Right kidney (tissue), 9 donors: ENCODE measurements at places on chromosomes 11 and 22.

DNA sequence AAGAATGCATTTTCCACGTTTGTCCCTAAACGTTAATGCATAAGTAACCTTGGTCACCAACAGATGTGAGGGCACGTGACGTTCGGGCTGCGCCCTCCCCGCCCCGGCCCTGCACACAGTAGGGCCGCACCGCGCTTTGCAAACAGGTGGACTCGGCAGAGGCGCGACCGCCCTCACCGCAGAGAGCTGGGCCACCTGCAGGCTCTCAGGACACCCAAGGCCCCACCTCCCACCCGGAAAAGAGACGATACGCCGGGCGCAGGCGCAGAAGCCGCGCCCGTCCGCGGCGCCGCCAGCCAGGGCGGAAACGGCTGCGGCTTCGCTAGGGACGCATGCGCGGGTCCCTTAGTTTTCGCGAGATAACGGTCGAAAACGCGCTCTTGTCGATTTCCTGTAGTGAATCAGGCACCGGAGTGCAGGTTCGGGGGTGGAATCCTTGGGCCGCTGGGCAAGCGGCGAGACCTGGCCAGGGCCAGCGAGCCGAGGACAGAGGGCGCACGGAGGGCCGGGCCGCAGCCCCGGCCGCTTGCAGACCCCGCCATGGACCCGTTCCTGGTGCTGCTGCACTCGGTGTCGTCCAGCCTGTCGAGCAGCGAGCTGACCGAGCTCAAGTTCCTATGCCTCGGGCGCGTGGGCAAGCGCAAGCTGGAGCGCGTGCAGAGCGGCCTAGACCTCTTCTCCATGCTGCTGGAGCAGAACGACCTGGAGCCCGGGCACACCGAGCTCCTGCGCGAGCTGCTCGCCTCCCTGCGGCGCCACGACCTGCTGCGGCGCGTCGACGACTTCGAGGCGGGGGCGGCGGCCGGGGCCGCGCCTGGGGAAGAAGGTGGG, at the start of gene FADD:
TSS of gene FADD (plus strand) at position 377 of the 831 bp plus-strand sequence. CDS start at position 541, 164 bp downstream.
- peak; percentile 95 for DNase-seq

GRCh38 chr22:33707581-33707980, 212.7 kb downstream of the LARGE1 start:
- no peak for DNase-seq

DNA sequence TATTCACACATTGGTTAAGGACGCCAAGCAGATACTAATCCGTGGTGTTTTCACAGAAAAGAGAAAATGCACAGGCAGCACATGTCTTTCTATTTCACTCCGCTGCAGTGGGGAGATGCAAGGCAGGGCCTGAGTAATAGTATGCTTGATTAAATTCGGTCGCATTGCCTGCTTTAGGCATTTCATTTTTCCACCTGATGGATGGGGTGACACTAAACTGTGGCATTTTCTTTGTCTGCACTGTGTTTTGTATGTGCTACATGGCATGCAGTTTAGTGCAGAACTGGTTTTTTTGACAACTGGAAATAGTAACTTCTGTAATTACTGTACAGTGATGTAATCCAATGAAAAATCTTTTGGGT, 94.9 kb downstream of the SLC17A6 start:
- no peak for DNase-seq

DNA sequence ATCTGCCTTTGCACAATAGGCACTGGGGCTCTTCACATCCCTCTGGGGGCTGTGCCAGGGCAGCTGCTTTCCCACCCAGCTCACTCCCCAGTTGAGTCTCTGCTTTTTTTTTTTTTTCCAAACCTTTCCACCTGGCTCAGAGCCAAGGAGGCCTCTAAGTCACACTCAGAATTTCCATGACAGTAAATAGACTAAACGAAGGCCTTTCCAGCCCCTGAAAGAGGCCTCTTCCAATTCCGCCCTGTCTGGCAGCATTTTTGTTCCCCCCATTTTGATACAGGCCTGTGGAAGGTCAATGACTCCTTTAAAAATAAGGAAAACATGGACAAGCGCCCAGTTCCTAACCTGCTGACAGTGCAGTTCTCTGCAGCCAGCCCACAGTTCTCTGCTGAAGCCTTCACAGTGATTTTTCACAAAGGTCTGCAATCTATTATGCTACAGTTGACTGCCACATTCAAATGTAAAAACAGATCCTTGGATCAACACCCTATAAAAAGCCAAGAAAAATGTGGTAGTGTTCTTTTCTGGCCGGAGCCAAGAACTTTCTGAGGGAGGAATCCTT, 107.5 kb upstream of the SESN3 start:
- peak; percentile 74 for DNase-seq

- peak; percentile 97 for DNase-seq
Measured at GRCh38 chr11:65720211-65720934, at the start of gene RNASEH2C. Gene RNASEH2C, minus strand, starts transcription at chr11:65720798. Its CDS starts 40 bp downstream, at chr11:65720758.

- no peak for DNase-seq
Measured at GRCh38 chr11:74268456-74268855, 43.0 kb downstream of the P4HA3 start.

DNA sequence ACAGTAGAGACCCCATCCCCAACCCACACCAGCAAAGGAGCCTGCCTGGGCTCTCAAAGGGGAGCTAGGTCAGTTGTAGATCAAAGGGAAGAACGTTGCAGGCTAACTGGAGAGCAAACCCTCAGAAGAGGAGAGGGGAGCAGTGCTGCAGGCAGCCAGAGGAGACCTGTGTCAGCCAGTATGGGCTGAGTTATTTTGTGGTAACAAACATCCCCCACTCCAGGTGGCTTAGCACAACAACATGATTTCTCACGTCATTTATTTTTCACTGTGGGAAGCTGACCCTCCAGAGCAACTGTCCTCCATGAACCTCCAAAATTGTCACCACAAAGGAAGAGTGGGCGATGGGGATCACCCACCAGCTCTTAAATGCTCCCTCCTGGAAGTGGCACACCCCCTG, 19.8 kb upstream of the SHANK2 start:
- DNase-seq: no peak

GRCh38 chr11:9264316-9265210, 587 bp downstream of the DENND5A start:
- DNase-seq: peak; percentile 82

- no peak for DNase-seq
Measured at GRCh38 chr22:47816863-47817210, 1054.4 kb downstream of the TBC1D22A start.

DNA sequence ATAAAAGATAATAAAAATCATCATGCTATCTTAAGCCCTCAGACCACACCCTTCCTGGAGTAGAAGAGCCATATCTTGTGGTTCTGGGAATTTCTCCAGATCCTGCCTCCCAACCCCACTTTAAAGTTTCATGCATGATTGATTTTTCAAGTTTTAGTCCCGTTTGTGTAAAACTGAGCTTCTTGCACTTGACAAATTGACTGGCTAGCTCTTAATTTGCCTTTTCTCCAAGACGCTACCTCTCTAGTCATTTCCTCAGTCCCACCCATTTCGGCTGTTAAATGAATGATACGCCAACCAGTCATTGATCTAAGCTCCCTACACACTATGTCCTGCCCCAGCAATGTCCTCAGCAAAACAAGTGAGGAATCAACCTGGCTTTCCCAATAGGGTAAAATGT, 71.8 kb upstream of the TEAD1 start:
- no peak for DNase-seq

GRCh38 chr11:71246559-71246958, 5.8 kb downstream of the SHANK2 start:
- no peak for DNase-seq

- peak; percentile 34 for DNase-seq
Measured at GRCh38 chr11:46050003-46050461, 71.2 kb downstream of the PHF21A start.

- DNase-seq: no peak
Measured at GRCh38 chr11:75874684-75875341, 59.8 kb downstream of the UVRAG start.

DNA sequence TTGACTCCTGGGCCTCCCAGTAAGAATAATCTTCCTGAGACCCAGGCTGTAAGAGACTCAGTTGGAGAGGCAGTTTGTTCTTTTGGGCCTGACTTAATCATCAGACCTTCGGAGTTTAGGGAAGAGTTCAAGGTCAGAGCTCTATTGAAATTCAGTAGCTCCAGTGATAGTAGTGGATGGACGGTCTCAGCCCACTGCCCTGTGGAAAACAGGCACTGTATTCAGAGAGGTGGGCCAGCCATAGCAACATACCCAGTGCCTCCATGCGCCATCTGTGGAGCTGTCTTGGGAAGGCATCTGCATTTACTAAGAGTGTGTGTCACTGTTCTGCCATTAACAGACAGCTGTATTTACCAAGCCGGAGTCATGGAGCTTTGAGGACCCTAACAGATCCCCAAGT, 2.9 kb downstream of the SMARCB1 start:
- DNase-seq: no peak

- no peak for DNase-seq
Measured at GRCh38 chr11:68040957-68041591, 2.2 kb downstream of the TCIRG1 start.

DNA sequence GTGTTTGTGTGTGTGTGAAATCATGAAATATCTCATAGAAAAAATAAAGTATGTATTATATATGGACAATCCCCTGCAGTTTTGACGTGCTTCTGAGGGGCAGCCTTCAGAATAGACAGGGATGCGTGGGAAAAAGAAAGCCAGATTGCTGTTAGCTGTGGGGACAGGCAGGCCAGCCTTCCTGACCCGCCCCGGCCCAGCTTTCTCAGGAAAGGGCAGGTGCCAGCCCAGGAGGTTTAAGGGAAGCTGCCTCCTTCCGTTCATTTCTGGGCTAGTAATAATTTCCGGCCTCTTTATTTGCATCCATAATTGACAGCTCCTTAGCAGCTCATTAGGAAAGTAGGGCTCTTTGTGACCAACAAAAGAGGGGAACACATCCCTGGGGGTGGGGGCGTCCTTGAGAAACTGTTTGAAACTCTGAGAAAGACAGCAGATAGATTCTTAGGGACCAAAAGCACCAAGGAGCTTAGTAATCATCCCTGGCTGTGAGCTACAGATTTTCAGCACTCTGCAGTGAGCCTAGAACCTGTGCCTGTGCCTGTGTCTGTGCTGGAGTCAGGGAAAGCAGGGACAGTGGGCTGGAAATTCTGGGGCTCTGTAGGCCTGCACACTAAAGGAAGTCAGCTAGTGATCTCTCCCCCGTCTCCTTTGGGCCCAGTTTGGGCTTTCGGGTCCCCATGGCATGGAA, 632.9 kb upstream of the CADM1 start:
- no peak for DNase-seq

- DNase-seq: no peak
Measured at GRCh38 chr22:27705408-27706080, 96.0 kb downstream of the MN1 start.

- DNase-seq: no peak
Measured at GRCh38 chr11:25910086-25910485, 421.8 kb upstream of the ANO3 start.

- DNase-seq: peak; percentile 60
Measured at GRCh38 chr11:72585762-72586311, 88.4 kb downstream of the PDE2A start.

- no peak for DNase-seq
Measured at GRCh38 chr11:2515401-2516275, 70.8 kb downstream of the KCNQ1 start.

DNA sequence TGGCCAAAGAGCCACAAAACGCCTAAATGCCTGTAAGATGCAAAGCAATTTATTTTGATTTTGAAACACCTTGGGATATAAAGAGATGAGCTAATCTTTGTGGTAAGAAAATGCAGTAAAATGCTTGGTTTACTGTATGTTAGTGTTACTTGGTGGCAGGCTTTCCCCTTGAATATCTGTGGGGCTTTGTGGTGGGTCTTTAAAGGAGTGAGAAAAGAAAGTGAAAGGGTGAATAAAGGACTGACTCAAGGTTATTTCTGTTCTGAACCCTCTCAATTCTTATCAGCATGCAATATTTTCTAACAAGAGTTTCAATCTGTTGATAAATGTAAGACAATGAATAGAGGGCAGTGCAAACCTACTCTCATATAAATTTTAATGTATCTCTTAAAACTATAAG, 1555.9 kb upstream of the RAG2 start:
- no peak for DNase-seq

- DNase-seq: no peak
Measured at GRCh38 chr22:19795617-19796008, 35.0 kb downstream of the TBX1 start.

DNA sequence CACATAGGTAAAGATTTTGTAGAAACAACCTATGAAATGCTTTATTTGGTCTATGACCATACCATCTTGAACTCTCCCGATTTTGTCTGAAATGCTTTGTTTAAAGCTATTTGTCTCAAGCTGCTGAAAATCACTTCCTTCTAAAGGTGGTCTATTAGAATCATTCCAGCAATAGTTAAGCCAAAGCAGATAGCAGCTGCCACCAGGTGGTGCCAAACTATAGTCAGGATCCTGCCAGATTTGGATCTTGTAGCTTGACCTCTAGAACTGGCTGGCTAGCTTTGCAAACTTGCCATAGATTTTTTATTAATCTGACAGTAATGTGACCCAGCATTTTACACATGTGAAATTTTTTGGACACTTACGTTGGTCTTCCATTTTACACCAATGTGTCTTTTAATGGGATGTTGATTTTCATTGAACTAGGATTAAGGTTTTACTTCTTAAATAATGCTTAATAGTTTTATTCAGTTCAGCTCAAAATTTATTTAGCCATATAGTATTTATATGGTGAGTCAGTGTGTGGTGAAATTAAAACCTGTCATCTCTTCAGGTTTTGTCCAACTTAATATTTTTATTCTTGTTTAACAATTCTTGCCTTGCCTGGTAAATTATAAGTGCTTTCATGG, 19.7 kb downstream of the CTR9 start:
- no peak for DNase-seq

DNA sequence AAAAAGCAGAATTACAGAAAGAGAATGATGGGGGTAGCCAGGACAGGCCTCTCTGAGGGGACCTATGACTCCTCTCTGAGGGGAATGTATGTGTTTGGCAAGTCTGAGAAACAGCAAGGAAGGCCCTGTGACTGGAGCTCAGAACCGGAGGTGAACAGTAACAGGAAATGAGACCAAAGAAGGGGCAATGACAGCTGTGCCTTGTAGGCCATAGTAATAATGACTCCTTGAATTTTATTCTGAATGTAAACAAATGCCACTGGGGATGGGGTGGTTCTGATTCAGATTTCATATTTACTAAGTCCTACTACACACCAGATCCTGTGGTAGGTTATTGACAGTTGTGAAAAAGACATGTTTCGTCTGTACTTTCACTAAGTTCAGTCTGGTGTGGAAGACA, 52.8 kb upstream of the APOA1 start:
- DNase-seq: no peak

DNA sequence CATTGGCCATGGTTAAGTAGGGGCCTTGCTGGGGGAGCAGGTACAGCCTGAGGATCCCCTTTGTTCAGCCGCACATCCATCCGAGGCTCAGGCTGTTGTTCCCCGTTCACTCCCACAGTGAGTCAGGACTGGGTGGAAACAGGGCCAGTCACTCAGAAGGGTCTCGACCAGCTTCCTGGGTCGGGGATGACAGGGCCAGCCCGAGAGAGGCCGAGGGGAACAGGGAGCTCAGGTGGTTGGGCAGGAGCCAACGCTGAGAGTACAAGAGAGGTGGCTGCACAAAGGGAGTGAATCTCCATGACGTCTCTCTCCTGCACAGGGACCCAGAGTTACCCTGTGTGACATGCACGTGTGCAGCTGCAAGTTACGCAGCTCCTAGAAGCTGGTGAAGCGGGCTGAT, 97.2 kb upstream of the SHANK2 start:
- DNase-seq: no peak
